Suppressor macrophage (primary cell): ENCODE measurements at places on chromosomes 6 and 20.

- DNase-seq = no peak
Measured at GRCh38 chr6:19175023-19175422, 662.1 kb upstream of the ID4 start.

DNA sequence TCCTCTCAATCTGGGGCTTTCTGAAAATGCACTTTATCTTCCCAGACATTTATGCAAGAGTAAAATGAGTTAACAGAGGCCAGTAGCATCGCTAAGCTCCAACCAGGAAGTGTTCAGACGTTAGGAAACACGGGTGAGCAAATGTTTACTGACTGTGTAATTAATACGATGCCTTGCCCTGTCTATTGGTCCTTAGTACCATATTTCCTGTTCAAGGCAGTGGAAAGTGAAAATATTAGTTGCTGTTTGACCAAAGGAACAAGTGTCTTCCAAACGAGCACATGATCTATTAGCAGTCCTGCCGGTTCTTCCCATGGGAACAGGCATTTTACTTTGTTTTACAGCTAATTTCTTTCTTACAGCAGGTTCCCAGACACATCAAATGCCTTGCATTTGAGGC lies 311.1 kb upstream of the JAG1 start:
- no peak for DNase-seq

DNA sequence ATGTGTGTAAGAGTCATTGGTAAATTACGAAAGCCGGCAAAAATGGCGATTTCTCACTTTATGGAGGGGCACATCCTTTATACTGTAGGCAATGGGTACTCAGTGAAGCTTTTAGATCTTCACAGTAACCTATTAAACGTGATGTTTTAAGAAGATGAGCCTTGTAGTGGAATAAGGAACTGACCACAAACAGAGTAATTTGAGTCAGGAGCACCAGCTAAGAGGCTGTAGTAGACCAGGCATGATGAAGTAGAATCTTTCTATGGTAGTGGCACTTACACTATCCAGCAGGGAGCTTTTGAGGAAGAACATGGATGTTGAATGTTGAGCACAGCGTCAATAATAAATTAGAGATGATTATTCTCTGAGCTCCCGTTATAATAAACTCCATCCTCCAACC lies 65.9 kb downstream of the HIVEP2 start:
- no peak for DNase-seq

GRCh38 chr6:90936286-90936685 lies 349.4 kb upstream of the MAP3K7 start:
- no peak for DNase-seq

DNA sequence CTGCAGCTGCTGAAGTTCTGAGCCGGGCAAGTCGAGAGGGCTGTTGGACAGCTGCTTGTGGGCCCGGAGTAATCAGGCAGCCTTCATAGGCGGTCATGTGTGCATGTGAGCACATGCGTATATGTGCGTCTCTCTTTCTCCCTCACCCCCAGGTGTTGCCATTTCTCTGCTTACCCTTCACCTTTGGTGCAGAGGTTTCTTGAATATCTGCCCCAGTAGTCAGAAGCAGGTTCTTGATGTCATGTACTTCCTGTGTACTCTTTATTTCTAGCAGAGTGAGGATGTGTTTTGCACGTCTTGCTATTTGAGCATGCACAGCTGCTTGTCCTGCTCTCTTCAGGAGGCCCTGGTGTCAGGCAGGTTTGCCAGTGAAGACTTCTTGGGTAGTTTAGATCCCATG lies 21.2 kb upstream of the MAPK13 start:
- DNase-seq = no peak

GRCh38 chr6:139863964-139864363 lies 489.5 kb upstream of the CITED2 start:
- no peak for DNase-seq

DNA sequence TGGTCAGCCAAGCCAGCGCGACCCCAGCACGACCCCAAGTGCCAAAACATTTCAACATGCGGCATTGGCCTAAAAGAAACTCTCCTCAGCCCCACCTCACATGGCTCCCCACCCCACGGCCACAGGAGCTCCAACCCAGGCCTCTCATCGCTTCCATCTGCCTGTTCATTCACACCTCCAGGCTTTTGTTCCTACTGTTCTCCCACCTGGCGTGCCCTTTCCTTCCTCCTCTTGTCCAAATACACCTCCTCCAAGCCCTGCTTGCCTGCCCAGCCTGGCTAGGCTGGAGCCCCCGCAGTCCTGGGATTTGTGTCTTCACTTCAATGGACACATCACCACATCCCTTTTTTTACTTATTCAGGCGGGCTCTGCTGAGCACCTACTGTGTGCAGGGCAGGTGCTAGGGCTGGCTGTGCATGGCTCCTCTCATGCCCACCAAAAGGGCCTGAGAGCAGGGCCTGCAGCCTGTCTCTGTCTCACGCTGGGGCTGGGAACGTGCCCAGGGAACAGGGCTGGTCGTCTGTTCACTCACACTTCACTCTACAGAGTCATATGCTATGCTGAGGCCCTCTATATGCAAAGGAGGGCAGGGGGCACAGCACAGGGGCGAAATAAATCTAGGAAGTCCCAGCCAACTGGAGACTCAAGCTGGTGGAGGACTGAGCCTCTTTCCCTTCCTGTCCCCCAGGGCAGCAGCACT lies 61.1 kb downstream of the GRM4 start:
- DNase-seq = no peak

GRCh38 chr20:23513164-23513563 lies 22.2 kb downstream of the CST8 start:
- no peak for DNase-seq

- DNase-seq = no peak
Measured at GRCh38 chr6:128161263-128161662, 260.4 kb upstream of the THEMIS start.

GRCh38 chr6:40138273-40138720 lies 204.0 kb upstream of the MOCS1 start:
- peak; percentile 1 for DNase-seq
